ENCODE measurements at places on chromosomes 6 and 20. TPM values are rescaled to one million over a fixed set of nuclear protein-coding genes. Genes with fewer than 3 reads are reported as not detected.

CGAS gene
- total RNA-seq = 1.2 TPM

GRM4 gene
- 3.7 TPM for total RNA-seq

DNA sequence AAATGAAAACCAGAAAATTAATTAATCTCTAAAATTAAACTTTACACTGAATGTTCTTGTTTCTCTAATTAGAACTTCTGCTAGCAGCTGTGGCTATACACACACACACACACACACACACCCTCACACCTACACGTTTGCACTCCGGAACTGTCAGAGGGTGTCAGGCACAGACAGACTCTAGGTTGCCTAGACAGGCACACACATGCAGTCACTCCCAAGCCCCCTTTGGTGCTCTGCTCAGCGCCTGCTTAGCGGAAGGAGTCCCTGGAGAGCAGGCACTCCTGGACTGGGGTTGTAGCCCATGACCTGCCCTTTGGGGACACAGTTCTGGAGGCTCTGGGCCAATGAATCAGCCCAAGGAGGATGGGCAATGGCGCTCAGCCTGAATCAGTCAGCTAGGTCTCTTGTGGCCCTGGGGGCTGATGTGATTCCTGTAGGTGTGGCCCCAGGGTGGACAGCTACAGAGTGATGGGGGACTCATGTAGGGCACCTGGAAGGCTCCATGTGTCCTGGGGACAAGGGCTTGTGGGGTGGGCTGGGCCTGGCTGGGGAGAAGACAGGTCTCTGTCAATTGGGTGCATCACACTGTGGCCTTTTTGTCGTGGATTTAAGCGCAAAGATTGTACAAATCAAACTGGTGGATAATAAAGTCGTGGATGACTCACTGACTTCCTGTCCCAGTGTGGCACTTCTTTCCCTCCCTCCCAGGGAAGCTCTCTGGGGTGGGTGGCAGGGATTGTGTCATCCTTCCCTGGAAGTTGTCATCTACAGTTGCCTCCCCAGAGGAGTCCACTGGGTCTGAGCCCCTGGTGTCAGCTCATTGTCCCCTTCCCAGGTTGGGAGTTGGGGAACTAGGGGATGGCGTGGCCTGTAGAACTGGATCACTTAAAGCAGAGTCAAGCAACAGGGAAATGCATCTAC is 8.8 kb downstream of the TMEM151B start:
- no peak for DNase-seq

- no peak for DNase-seq
Observed at GRCh38 chr6:135145063-135145800, 35.9 kb upstream of the MYB start.

DNA sequence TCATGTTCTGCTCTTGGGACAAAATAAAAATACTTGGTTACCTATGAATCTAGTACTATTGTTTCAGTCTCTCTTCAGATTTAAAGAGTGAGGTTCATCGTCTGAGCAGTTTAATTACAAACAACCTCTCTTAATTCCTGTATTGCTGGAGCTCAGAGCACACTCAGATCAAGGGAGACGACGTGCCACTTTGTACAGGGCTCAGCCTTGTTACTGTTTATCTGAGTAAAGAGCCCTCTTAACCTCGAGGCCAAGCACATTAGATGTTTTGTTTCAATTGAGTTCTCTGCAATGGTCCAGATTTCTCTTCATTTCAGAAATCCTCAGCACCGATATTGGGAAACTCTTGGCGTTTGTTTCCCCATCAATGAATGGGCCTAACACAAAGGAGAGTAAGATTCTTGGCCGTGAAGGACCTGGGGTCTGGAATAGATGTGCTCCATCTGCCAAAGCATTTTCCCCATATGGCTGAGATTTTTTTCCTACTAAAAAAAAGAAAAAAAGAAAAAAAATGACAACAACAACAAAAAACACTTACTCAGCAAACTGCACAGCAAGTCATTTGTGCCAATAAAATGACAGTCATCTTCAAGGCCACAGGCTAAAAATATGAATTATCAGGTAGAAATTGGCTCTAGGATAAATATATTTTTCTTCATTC is 82.6 kb upstream of the CCN6 start:
- DNase-seq = no peak

Measured in frontal cortex (tissue), 4 donors.